ENCODE measurements at places on chromosomes 2 and 18. TPM values are rescaled to one million over a fixed set of nuclear protein-coding genes. Genes with fewer than 3 reads are reported as not detected.
A peak's percentile ranks its signal among the peaks of the same experiment; 100 is the strongest.

C2orf80 gene
- total RNA-seq = not detected

TRABD2A gene
- total RNA-seq = 1.2 TPM

DNA sequence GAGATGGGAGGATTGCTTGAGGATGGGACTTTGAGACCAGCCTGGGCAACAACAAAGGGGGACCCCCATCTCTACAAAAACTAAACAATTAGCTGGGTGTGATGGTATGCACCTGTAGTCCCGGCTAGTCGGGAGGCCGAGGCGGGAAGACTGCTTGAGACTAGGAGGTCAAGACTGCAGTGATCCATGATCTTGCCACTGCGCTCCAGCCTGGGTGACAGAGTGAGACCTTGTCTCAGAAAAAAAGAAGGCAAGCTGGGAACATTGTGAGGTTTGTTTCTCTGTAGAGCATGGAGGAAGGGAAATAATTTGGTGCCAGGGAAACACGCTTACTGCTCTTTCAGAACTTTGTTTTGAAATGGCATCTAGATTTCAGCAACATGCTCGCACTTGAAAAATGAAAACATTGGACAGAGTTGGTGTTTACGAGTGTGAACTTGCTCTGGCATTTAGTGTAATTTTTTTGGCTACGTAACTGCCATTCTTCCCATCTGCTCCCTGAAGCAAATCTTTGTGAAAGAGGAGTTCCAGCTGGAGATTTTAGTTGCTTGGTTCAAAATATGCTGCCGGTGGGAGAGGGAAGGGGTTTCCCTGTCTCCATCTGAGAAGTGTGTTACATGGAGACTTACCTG lies 125.6 kb upstream of the DLX2 start:
- no peak overlapping the region for H3K4me3 ChIP-seq
- no peaks in the 10 kb centered on the region for H3K4me1 ChIP-seq
- H3K27me3 ChIP-seq = no peaks in the 10 kb centered on the region
- no peaks in the 10 kb centered on the region for H3K36me3 ChIP-seq

DNA sequence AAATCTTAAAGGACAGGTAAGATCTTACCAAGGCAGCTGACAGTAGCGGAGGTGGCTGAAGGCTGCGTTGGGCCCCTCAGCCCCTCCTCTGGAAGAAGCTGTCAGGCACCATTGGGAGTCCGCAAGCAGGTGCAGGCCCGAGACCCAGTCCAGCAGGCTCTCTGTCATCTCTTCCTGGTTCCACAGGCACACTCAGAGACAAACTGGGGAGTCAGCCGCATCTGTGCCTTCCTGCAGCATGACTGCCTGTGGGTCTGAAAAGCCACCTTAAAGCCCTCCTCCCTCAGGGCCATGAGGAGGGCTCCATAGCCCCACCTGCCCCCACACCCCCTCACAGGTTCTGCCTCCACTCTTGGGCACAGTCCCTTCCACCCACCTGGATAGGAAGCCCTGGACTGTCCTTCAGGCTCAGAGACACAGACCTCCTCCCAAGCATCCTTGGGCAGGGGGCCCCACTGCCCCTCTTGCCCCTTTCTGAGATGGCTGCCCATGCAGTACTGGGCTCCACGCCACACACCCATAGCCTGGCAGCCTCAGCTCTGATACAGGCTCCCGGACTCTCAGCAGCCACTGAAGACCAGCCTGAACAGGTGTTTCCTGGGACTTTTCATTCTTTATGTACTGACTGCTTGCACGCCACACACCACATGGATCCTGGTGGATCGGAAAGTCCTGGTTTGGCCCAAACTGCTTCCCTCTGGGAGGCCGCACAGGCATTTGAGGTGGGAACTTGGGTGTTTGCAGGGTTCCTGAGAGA lies 239.8 kb downstream of the SEPTIN10 start:
- H3K4me1 ChIP-seq = peaks cover 6% of the 10 kb centered on the region
- H3K4me3 ChIP-seq = no peak overlapping the region
- DNase-seq = peak; percentile 36

DNA sequence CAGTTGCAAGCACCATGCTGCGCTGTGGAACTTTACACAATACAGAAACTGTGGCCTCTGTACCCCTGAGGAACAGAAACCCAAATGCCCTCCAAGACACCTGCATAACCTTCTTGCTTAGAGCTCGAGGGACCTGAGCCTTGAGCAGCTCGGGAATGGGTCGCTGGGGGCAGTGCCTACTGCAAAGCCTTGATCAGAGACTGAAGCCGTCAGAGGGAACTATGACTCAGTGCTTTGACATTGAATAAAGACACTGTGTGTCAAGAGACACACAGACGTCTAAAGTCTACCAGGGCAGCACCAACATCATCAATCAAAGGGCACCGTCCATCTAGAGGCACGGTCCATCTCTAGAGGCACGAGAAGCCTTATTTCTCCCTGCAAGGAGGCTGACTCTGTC lies 30.6 kb downstream of the GPR45 start:
- no peak for DNase-seq
- no peak overlapping the region for H3K27ac ChIP-seq
- H3K36me3 ChIP-seq = peaks cover 92% of the 10 kb centered on the region
- H3K4me1 ChIP-seq = no peaks in the 10 kb centered on the region

All from right atrium auricular region (tissue), 2 donors.